Prostate gland (tissue), 2 donors: ENCODE measurements at places on chromosomes 5 and 9. TPM values are rescaled to one million over a fixed set of nuclear protein-coding genes. Genes with fewer than 3 reads are reported as not detected.
A peak's percentile ranks its signal among the peaks of the same experiment; 100 is the strongest.

DNA sequence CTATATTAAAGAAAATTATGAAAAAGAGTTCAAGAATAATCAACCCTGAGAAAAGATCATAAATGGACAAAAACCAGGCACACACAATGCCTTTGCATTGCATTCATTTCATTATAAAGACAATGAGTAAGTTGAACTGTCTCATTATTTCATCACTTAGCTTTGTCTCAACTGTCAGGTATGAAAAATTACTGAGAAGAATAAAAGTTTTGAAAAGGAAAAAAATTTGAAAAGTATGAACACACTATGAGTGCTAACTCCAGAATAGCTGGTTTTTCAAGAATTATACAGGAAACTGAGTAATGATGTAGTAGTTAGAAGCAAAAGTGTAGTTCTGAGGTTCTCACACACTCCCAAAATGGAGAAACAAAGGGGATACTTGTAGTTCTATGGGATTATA, 16.3 kb upstream of the ANXA1 start:
- no peaks in the 10 kb centered on the region for H3K4me1 ChIP-seq
- no peak overlapping the region for H3K27ac ChIP-seq
- DNase-seq, result no peak
- H3K36me3 ChIP-seq, result no peaks in the 10 kb centered on the region

DNA sequence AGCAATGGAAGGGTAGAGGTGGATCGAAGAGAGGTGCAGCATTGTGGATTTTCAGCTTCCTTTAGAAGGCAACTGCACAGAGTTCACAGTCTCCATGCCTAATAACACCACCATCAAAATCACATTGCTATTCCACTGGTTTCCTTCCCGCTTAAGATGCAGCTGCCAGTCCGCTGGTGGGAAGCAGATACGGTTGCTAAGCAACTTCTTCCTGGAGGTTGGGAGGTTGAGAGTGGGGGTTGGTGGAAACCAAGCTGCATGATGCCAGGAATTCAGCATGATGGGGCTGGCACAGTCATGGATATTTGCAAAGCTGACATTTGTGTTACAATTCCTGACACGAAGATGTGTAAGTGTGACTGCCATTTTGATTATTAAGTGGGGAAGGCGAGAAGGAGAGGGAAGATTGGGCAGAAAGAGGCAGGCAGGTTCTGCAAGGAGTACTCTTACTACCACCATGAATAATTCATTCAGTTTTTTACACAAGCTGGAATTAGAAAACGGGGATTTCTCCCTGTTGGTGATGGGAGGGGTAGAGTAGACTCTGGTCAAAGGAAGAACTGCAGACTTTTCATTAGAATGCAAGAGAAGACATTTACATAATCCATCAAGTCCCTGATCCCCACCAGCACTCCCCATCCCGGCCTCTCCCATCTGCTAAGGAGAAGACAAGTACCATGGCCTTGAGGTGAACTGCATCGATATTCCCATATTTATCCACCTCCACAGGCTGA, 87.5 kb downstream of the GLDC start:
- no peaks in the 10 kb centered on the region for H3K27me3 ChIP-seq
- H3K4me3 ChIP-seq, result no peak overlapping the region
- DNase-seq, result no peak

- peak overlapping the region; percentile 100 for H3K27ac ChIP-seq
- peaks cover 3% of the 10 kb centered on the region for H3K4me1 ChIP-seq
- DNase-seq, result peak; percentile 81
- no peaks in the 10 kb centered on the region for H3K27me3 ChIP-seq
- peak overlapping the region; percentile 99 for H3K4me3 ChIP-seq
Observed at GRCh38 chr9:107283623-107284616, 841 bp downstream of the RAD23B start.

DNA sequence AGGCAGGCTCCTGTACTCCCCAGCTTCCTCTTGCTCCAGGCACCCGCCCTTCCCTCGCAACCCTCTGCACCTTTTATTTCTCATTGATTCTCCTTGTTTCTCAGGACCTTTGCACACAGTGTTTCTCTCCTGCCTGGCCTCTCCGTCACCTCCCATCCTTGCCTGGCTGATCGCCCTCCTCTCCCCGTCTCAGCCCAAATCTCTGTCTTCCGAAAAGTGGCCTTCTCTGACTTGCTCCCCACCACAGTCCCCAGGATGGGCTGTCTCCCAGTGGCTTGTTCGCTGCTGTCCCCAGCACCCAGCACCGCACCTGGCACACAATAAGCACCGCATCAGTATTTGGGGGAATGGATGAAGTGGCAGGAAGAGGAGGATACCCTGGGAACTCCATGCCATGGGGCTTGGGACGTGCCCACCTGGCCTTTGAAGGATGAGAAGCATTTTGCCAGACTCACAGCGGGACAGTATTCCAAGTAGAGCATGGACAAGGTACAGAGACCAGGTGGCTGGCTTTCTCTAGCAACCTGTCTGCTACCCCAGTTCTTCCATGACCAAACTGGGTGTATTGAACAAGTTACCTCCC, 62.5 kb downstream of the LMX1B start:
- peaks cover 18% of the 10 kb centered on the region for H3K27me3 ChIP-seq
- no peaks in the 10 kb centered on the region for H3K4me1 ChIP-seq

GRCh38 chr5:132064738-132065331, 4.4 kb downstream of the IL3 start:
- H3K27me3 ChIP-seq, result no peaks in the 10 kb centered on the region
- H3K27ac ChIP-seq, result no peak overlapping the region
- peak; percentile 35 for DNase-seq
- no peaks in the 10 kb centered on the region for H3K4me1 ChIP-seq

Gene RNF44
- 26.4 TPM for total RNA-seq

Gene EFNA5
- 7.2 TPM for total RNA-seq

- no peak overlapping the region for H3K27ac ChIP-seq
- H3K4me3 ChIP-seq, result no peak overlapping the region
- DNase-seq, result no peak
- no peaks in the 10 kb centered on the region for H3K4me1 ChIP-seq
- H3K36me3 ChIP-seq, result no peaks in the 10 kb centered on the region
Observed at GRCh38 chr9:99341686-99342085, 119.6 kb downstream of the SEC61B start.

Gene ZFP2
- 4.5 TPM for total RNA-seq

Gene JAKMIP2
- 1.2 TPM for total RNA-seq

- H3K27ac ChIP-seq, result no peak overlapping the region
- no peaks in the 10 kb centered on the region for H3K27me3 ChIP-seq
Observed at GRCh38 chr9:78294290-78295176, 2.4 kb upstream of the PSAT1 start.

DNA sequence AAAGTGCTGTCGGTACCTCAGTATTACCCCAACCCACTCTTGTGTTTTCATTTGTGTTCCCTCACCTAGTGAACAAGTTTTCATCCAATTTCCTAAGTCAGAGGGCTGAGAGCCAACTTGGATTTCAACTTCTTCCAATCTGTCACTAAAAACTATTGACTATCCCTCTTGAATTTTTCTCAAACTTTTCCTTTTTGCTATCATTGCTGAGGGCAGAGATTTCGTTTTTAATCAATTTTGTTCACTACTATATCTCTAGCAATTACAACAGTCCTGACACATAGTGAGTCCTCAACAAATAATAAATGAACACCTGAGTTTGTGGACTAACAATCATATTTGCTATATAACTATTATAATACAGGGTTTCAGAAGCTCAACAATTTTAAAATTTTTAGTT, 29.0 kb downstream of the MEIKIN start:
- no peak overlapping the region for H3K27ac ChIP-seq
- no peaks in the 10 kb centered on the region for H3K4me1 ChIP-seq
- no peak for DNase-seq
- no peaks in the 10 kb centered on the region for H3K27me3 ChIP-seq

DNA sequence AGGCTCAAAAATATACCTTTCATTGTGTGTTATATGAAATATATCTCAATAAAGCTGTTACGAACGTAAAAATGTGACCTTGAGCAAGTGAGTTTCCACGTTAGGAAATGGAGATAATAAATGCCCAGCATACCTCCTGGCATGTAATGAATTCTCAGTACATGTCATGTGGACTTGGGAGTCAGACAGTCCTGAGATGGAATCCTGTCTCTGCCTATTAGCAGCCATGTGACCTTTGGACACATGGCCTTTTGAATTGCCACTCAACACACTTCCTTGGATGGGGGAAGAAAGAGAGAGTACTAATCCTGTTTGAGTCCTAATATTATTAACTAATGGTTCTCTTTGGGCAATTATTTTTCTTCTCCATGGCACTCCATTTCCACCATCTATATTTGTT, 25.7 kb downstream of the TRIM32 start:
- H3K36me3 ChIP-seq, result no peaks in the 10 kb centered on the region
- no peak overlapping the region for H3K4me3 ChIP-seq
- H3K27me3 ChIP-seq, result no peaks in the 10 kb centered on the region
- no peak for DNase-seq

- peaks cover 4% of the 10 kb centered on the region for H3K4me1 ChIP-seq
- no peaks in the 10 kb centered on the region for H3K36me3 ChIP-seq
- DNase-seq, result no peak
- no peak overlapping the region for H3K27ac ChIP-seq
- H3K27me3 ChIP-seq, result no peaks in the 10 kb centered on the region
- no peak overlapping the region for H3K4me3 ChIP-seq
Observed at GRCh38 chr5:119321569-119322311, 34.1 kb upstream of the TNFAIP8 start.

DNA sequence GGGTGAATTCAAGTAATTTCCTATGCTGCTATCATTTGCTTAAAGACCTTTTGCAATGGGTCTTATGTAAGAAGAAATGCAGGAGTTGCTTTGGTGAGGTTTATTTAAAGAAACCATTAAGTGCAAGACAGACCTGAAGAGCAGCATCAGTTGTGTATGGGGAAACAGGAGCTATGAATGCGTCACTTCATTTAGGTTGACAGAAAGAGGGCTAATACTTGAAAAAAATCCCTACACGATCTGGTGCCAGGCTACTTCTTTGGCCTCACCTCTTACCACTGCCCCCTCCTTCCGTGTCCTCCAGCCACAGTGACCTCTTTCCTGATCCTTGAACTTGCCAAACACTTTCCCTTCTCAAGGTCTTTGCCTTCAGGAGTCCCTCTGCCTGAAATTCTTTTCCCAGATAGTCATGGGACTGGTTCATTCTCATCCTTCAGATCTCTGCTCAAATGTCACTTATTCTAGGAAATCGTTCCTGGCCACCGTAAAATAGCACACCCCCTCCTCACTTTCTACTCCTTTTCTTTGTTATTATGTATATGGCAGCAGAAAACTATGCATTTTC, 1.4 kb upstream of the JAK2 start:
- no peak for DNase-seq
- H3K27me3 ChIP-seq, result no peaks in the 10 kb centered on the region
- peaks cover 10% of the 10 kb centered on the region for H3K4me1 ChIP-seq
- H3K27ac ChIP-seq, result peak overlapping the region; percentile 97
- H3K4me3 ChIP-seq, result peak overlapping the region; percentile 84

Gene WDR31
- 6.4 TPM for total RNA-seq

Gene NR2F1
- total RNA-seq, result 14.9 TPM

Gene C6
- 3.5 TPM for total RNA-seq

DNA sequence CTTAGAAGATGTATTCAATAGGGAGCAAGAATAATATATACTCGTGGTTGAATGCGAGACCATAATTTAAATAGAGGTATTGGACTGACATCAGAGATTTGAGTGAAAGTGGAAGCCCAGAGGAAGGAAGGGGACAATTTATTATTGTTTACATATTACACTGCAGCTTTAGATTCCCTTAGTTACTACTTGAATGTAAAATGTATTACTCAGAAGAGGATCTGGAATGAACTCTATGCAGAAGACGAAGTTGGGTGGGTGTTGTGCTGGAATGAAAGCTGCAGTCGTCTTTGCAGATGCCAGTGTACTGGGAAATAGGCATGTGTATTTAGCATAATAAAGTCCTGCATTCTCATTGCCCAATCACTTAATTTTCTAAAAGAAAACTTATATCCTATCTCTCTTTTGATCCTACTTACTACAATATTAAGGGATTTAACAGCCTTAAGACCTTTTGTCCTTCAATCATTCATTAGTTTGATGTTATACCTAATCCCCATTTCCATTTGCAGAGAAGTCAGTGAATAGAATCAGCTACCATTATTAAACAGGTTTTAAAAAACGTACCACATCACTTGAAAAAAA, 570.7 kb upstream of the WWC1 start:
- no peaks in the 10 kb centered on the region for H3K4me1 ChIP-seq
- no peaks in the 10 kb centered on the region for H3K27me3 ChIP-seq
- no peak for DNase-seq
- no peak overlapping the region for H3K27ac ChIP-seq
- H3K4me3 ChIP-seq, result no peak overlapping the region
- H3K36me3 ChIP-seq, result no peaks in the 10 kb centered on the region

Gene FAM219A
- total RNA-seq, result 14.4 TPM

Gene FAM153A
- 50.2 TPM for total RNA-seq

- H3K36me3 ChIP-seq, result no peaks in the 10 kb centered on the region
- H3K27me3 ChIP-seq, result no peaks in the 10 kb centered on the region
- no peak overlapping the region for H3K27ac ChIP-seq
- H3K4me3 ChIP-seq, result no peak overlapping the region
Observed at GRCh38 chr9:9631284-9631683, 981.5 kb downstream of the PTPRD start.

- H3K36me3 ChIP-seq, result no peaks in the 10 kb centered on the region
- peaks cover 45% of the 10 kb centered on the region for H3K4me1 ChIP-seq
- peak overlapping the region; percentile 53 for H3K4me3 ChIP-seq
- no peaks in the 10 kb centered on the region for H3K27me3 ChIP-seq
- peak overlapping the region; percentile 85 for H3K27ac ChIP-seq
- DNase-seq, result no peak
Observed at GRCh38 chr9:137045294-137046087, 486 bp downstream of the NPDC1 start.

Gene ABCA1
- total RNA-seq, result 63.7 TPM

DNA sequence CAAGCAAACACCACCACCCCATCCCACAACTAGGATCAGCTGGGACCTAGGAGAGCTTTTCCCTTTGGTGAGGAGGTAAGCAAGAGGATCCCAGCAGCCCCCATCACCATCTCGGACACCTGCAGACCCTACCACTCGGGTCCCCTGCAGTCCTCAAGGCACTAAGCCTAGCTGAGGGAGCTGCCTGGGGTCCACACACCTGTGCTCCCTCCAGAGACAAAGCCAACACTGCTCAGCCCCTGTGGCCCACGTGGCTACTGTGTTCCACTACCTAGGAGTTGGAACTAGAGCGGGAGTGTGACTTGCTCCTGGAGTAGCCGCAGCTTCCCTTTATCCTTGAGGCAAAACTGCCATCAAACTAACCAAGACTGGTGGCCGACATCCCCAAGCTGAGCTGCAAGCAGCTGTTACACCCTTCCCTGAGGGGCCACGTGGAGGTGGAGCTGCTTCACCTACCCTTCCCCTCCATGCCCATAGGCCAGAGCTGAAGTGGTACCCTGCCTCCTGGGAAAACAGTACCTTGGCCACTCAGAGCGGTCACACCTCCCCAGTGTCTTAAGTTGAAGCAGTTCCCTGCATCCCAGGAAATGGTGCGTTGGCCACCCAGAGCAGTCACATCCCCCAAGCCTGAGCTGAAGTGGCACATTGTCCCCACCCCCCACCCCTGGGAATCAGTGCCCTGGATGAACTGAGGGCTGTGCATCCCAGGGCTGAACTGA, 205.5 kb downstream of the CACNA1B start:
- no peaks in the 10 kb centered on the region for H3K4me1 ChIP-seq
- no peaks in the 10 kb centered on the region for H3K27me3 ChIP-seq
- H3K27ac ChIP-seq, result no peak overlapping the region

GRCh38 chr5:170546282-170546681, 42.5 kb downstream of the KCNIP1 start:
- no peaks in the 10 kb centered on the region for H3K27me3 ChIP-seq
- H3K27ac ChIP-seq, result no peak overlapping the region
- H3K36me3 ChIP-seq, result no peaks in the 10 kb centered on the region
- no peak for DNase-seq

Gene IFNA5
- not detected for total RNA-seq

Gene TMEM252
- total RNA-seq, result not detected

Gene HTR1A
- total RNA-seq, result not detected
